ENCODE measurements at places on chromosomes 3 and 15.

DNA sequence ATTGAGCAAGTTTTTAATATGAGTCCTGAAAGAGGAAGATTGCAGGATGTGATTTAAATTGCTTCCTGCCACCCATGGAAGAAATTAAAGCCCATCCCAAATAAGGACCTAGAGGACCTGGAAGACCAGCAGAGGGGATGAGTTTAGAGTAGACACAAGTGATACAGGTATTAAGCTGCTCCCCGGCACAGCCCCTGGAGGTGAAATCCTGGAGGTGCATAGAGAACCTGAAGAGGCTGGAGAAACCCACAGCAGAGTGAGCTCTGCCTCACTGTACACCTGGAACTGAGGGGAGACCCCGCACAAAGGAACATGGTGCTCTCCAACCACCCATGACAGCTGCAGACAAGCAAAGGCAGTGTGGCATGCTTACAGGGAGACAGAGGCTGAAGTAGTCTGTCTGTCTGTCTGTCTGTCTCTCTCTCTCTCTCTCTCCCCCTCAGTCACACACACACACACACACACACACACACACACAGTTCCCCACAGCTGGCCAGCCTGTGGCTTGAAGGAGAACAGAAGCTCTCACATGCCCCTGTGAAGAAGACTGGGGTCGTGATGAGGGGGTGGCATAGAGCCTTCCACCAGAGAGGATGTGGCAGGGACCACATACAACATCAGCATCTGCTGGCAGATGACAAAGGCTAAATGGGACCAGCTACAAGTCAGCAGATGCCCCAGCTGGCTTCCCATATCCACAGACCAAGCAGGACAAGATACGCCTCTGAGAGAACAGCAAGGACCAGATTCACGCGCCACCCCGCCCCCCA, 38.1 kb downstream of the FSIP1 start:
- DNase-seq, result no peak

GRCh38 chr3:45568848-45569762, 25.4 kb upstream of the LIMD1 start:
- DNase-seq, result no peak

DNA sequence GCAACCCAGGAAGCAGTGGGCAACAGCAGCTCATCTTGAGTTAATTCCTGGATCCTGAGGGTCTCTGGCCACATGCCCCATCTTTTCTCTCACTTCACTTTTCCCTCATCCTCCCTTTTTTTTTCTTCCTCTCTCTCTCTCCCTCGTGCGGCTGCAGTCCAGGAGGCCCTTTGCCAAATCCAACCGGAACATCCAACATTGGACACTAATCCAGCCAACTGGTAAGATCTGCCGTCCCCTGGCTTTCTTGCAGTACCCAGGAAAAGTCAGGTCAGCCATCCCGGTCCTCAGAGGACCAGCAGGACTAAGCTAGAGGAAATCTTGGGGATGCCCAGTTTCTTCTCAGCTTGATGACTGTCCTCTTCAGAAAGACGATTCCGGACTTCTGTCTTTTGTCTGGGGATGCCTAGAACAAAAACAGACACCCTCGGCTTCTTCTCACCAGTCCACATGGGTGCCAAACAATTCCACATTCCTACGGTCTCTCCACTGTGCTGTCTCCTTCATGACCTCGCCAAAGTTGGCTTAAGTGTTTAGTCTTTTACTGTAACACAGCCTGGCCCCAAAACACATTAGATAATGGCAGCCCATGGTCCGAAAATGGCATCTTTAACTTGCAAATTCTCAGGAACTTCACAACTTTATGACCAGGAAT, 115.6 kb downstream of the GSK3B start:
- DNase-seq, result no peak

- DNase-seq, result no peak
Observed at GRCh38 chr3:81764665-81765064, 3.2 kb upstream of the GBE1 start.

All from NCI-H345 (cell line).